Stimulated activated CD4-positive, alpha-beta T cell treated with anti-CD3 and anti-CD28 coated beads, Interleukin-2, amount 100 ng/mL, for 4 hours (primary cell): ENCODE measurements at places on chromosomes 7 and 10.

GRCh38 chr10:4194231-4194630 is 409.2 kb upstream of the KLF6 start:
- DNase-seq: no peak

DNA sequence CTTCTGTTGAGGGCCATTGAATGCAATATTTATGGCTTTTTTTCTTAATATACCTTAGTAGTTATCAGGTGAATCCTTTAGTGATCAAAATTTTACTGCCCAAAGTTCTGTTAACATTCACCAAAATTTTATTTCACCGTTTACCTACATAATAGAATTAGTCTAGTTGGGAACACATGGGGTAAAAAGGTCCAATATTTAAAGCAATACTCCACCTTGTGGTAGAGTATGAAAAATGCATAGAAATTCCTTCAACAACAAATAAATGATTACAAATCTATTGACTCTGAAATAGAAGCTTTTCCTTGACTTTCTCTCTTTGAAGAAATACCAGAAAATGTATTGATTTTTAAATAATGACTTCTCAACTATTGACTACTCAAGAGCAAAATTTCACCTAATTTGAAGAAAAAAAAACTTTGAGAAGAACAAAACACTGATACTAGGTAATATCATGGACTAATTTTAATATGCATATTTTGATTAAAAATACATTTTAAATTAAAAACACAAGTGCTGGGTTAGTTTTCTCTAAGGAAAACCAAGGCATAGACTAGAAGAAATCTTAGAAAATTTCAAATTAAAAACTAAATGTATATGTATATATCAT is 43.3 kb downstream of the POLR1F start:
- DNase-seq: no peak

- no peak for DNase-seq
These were observed 24.8 kb upstream of the FAM171A1 start for GRCh38 chr10:15395935-15396334.

GRCh38 chr10:93445097-93445960 is 36.8 kb downstream of the MYOF start:
- no peak for DNase-seq

GRCh38 chr10:90179696-90180407 is 478.5 kb downstream of the KIF20B start:
- no peak for DNase-seq

GRCh38 chr7:18864967-18865366 is 252.5 kb downstream of the TWIST1 start:
- no peak for DNase-seq

DNA sequence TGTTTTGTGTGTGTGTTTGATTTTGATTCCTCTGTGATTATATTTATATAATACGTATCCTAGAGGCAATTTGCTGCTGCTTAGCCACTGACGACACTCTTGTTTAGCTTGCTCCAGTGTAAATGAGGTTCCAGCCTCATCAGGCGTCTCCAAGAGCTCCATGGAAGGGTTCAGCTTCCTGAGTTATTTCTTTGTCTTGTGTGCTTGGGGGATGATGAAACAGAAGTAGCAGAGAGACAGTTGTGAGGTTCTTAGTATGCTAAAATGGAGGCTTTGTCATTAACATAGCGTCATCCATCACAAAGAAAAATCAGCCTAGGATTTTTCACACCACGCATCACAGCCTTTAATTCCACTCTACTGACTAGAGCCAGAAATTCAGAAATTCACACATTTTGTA is 85.1 kb downstream of the KLF6 start:
- no peak for DNase-seq

DNA sequence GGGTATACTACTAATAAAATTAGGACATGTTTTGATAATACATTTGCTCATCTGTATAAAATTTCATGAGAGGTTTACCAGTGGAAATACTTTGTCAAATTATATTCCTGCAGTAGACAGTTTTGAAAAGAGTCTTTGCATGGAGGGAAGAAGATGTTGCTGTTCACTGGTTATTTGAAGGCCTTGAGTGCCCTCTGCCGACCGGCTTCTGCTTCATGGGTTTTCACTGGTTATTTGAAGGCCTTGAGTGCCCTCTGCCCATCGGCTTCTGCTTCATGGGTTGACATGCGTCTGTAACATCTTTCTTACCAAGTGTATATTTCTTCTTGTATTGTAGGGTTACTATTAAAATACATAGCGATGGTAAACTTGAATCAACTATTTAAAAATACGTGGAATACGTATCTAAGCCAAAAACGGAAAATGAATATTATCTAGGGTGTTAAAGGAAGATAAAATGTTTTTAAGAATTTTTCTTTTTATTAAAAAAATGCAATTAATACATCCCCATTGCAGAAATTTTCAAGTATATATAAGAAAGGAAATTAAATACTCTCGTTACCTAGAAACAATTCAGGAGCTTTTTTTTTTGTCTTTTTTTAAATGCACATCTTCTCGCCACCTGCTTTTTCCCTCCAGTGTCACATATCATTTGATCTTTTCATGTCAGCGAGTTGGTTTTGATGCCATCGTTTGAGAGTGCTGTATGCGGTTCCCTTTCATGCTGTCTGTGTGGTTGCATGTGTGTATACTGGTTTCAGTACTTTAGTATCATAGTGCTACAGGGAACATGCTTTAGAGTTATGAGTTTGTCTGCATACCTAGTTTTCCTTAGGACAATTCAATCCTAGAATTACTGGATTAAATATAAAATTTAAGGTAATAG is 73.4 kb downstream of the SHH start:
- DNase-seq: peak; percentile 41

- DNase-seq: no peak
These were observed 150.5 kb downstream of the CRPPA start for GRCh38 chr7:16270844-16271243.

GRCh38 chr7:128105228-128106022 is 74.2 kb upstream of the LRRC4 start:
- no peak for DNase-seq

DNA sequence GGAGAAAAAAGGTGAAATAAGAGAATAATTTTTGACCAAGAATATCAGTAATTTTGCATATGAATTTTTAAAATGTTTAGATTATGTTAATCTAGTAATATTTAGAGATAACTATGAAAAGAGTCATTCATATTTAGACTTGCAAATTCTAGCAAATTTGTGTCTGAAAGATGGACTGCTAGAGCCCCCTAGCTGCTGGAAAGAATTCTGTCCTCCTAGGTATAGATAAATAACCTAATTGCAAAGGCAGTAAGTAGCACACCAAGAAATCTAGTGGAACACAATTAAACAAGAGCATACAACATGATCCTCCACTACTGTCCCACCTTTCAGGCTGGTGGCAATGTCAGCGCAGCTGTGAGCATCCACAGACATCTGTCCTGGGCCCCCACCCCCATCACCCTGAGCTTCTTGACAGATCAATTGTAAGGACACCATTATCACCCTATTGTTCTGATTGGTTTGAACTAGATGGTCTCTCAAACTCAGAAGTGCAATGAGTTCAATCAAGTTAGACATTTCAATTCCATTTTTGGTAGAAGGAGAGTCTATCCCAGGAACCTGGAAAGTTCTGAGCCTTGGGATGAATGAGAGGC is 15.0 kb upstream of the GFRA1 start:
- DNase-seq: no peak

GRCh38 chr7:85065306-85065705 is 121.5 kb downstream of the SEMA3D start:
- no peak for DNase-seq

DNA sequence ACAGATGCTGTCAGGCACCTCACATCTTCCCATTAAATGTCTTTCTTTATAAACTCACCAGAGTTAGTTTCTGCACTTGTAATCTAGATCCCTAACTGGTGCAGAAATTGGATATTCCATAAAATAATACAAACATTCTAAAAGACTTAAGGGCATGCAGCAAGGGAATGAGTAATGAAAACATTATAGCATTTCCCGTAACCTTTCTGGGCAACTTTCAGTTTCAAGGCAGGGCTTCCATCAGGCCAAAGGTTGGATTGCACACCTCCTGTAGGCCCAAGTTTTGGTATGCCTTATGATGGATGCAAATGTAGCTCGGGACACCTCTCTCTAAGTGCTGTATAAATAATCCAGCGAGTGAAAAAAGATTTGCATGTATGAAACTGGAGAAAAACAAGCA is 129.9 kb upstream of the LYZL2 start:
- DNase-seq: no peak

GRCh38 chr10:77586719-77587415 is 50.7 kb downstream of the KCNMA1 start:
- no peak for DNase-seq

DNA sequence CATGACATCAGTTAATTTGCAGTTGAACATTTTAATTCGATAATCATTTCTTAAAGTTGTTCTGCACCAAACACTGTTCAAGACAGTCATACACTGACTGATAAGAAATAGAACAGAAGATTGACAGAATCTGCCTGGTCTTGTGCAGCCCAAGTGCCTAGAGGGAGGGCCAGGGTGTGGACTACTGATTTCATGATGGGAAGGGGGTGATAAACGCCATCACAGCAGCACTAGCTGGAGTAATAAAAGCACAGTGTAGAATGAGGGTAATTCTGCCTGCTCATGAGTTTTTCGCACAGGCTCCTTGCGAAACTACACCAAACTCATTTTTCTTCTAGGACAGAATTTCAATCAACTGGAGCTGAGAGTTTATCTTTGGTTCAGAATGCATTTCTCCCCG is 270.1 kb downstream of the ARL4A start:
- no peak for DNase-seq

GRCh38 chr10:86377797-86378146 is 11.2 kb upstream of the GRID1 start:
- DNase-seq: no peak

DNA sequence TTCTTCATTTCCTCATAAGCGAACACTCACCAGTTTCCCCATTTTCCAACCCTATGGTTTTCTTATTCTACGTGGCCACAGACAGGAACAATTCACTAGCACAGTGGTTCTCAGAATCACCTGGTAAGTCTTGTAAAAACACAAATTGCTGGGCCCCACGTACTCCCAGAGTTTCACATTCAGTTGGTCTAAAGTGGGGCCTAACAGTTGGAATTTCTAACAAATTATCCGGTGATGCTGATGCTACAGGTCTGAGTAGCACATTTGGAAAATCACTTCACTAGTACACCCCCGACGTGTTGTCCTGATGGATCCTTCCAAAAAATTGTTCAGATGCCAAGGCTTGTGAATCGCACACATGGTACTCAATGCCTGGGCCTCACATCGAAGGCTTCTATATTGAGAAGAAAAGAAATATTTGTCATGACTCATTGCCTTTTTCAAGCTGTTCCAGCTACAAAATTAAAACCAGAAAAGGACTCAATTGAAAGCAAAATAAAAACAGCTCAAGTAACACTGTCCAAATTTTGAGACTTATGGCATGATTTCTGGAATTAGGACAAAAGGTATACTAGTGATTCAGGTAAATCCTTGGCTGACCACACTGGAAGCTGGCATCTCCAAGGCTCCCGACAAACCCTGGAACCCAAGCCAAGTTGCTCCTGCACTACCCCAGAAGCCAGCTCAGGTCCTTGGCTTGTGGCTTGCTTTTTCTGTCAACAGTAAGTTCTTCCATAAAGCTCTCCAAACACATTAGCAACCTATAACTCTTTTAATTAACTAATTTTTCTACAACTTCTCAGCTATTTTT is 12.9 kb upstream of the VIM start:
- no peak for DNase-seq

- DNase-seq: no peak
These were observed 29.8 kb downstream of the ITPRIP start for GRCh38 chr10:104308439-104308903.

GRCh38 chr10:114526504-114527238 is 122.4 kb upstream of the AFAP1L2 start:
- peak; percentile 84 for DNase-seq

- DNase-seq: no peak
These were observed 37.9 kb downstream of the EXOC4 start for GRCh38 chr7:133290676-133291333.

GRCh38 chr7:134458341-134458805 is 527 bp downstream of the AKR1B1 start:
- DNase-seq: peak; percentile 5

DNA sequence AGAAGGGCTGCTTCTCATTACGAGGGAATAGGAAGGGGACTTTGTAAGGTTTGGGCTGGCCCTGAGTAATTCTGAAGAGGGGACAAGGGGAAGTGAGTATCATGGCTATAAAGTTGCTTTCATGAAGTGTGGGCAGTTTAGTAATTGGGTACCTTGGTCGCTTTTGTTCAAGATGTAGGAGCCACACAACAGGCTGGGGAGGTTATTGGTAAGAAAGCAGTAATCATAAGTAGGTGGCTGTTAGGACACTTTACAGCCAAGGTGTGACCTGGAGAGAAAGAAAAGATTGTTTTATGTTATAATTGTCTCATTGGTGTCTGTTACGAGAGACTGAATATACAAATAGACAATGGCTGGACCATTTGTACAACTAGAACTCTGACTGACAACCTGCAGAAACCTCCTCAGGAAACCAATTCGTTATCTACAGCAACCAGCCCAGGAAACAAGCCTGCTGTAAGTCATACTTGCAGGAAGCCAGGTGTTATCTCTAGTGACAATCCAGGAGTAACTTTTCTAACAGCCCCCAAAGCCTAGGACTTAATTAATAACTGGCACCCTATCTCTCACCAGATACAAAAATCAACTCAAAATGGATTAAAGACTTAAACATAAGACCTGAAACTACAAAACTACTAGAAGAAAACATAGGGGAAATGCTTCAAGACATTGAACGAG is 5.0 kb upstream of the CCM2 start:
- DNase-seq: no peak

DNA sequence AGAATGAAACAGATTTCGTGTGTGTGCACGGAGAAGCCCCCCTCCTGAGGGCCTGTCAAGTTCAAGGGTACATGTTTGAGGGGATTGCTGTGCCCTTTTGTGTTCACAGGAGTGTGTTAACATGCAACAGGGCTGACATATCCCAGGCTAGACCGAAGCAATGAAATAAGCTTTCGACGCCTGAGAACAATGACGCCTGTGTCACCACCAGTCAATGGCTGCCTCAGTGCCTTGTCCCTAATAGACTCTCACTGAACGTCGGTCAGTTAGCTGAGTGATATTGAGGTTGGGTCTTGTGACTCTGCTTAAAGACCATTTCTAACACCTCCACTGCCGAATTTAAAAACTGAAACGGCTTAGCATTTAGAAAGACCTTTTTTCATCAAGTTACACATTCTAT is 175.2 kb upstream of the TCF7L2 start:
- DNase-seq: no peak

GRCh38 chr7:39951226-39952194 is 1.5 kb downstream of the CDK13 start:
- peak; percentile 49 for DNase-seq

GRCh38 chr10:103835096-103836050 is 20.0 kb downstream of the SH3PXD2A start:
- no peak for DNase-seq

GRCh38 chr10:49526619-49527018 is 12.3 kb downstream of the ERCC6 start:
- no peak for DNase-seq
